CD4-positive, alpha-beta T cell treated with Interleukin-15 for 4 hours (primary cell): ENCODE measurements at places on chromosomes 2 and 18.

GRCh38 chr2:30565851-30566358 is 118.9 kb downstream of the LCLAT1 start:
- no peak for DNase-seq

DNA sequence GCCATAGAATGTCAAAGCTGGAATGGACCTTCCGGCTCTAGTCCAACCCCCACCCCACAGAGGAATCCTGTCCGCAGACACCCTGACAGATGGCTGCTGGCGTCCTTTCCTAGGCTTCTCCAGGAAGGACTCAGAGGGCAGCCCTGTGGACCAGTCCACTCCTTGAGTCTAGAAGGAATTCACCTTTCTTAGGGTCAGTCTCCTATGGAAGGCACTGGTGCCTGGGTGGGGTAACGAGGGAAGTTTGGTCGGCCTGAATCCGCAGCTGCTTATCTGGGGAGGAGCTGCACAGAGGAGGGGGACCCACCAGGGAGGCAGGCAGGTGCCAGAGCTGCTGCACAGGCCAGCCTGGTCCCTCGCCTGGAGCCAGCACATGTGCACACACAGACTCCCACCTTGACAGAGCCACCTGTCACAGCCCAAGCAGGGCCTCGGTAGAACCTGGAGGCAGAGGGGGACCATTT is 2.5 kb downstream of the DNMT3A start:
- no peak for DNase-seq

DNA sequence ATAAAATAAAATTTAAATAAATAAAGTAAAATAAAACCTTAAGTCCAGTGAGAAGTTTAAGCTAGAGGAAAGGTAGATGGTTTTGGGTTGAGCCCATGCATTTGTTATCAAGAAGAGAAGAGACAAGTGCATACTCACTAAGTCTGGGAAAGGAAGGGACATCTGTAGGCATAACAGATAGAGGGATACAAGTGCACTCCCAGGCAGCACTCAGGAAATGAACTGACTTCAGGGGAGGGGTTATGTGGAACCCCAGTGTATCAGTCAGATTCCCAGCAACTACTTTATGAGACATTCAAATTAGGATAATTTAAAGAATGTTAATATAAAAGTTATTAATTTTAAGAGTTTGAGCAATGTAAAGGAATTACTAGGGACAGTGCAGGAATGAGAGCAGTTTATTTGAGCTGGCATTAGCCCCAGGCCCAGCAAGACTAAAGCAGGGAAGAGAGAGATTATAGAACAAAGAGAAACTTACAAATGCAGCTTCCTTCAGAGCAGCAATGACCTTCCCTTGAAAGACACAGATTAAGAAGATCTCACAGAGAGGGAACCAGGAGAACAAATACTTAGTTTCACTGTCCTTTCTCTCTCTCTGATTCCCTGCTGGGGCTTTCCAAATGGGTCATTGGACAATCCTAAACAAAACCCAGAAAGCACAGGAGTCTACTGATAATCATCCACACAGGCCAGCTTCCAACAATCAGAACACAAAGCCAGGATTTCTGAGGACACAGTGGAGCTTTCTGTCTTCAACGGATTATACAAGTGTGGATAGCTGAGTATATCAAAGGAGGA is 109.7 kb downstream of the ERBB4 start:
- DNase-seq = no peak

DNA sequence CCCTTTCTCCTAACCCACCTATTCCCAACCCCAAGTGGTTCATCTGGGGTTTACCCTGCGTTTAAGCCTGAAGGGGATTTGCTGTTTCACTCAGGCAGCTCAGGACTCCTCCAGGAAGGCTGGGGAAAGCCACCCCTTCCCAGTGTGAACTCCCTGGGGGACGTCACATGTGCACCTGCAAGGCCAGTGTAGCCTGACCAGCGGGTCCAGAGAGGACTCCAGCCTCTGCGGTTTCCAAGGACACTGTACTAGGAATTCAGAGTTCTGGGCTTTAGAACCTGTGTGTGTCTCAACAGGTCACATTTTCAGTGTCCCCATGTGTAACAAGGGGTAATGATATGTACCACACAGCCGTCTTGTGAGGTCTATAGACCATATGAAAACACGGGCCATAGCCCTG is 17.9 kb downstream of the EHD3 start:
- DNase-seq = no peak

- no peak for DNase-seq
These were observed 886.7 kb upstream of the CHAC2 start for GRCh38 chr2:52880872-52881271.

DNA sequence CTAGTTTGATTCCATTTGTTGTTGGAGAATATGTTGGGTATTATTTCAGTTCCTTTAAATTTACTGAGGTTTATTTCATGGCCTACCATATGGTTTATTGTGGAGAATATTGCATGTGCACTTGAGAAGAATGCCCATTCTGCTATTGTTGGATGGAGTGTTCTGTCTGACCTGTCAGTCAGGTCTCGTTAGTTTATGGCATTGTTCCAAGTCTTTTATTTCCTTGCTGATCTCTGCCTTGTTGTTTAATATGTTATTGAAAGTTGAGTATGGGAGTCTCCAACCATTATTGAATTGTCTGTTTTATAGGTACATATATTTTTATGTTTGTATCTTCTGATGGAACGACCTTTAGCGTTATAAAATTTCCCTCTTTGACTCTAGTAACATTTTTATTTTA is 86.3 kb downstream of the PTPN4 start:
- DNase-seq = no peak

DNA sequence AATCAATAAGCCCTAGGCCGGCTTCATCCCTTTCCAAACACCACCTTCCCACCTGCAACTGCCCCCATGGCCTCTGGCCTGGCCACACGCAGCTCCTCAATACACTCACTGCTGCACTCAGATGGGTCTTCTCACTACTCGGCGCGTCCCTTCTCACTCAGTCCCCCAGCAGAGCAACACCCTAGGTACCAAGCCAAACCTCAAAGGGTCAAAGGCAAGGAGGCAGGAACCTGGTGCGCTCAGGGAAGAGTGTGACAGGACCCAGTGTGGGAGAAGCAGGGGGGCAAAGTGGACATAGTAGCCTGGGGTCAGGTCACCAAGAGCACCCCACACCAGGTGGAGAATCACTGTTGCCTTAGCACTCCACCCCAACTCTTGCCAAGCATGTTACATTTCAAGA is 90.6 kb downstream of the TTC32 start:
- DNase-seq = no peak
